Suprapubic skin (tissue), 4 donors: ENCODE measurements at places on chromosomes 2 and 18. TPM values are rescaled to one million over a fixed set of nuclear protein-coding genes. Genes with fewer than 3 reads are reported as not detected.
A peak's percentile ranks its signal among the peaks of the same experiment; 100 is the strongest.

Gene FHL2
- 51.0 TPM for total RNA-seq

Gene GPBAR1
- 2.0 TPM for total RNA-seq

Gene TMEM169
- total RNA-seq, result 0.30 TPM

Gene FASTKD2
- 31.1 TPM for total RNA-seq

Gene EIF2AK3
- total RNA-seq, result 23.4 TPM

Gene ITGA4
- total RNA-seq, result 0.72 TPM

Gene SYT4
- total RNA-seq, result not detected

Gene TWIST2
- total RNA-seq, result 14.7 TPM

Gene PRKAG3
- total RNA-seq, result 0.26 TPM

GRCh38 chr2:213246497-213247281 lies 37.6 kb upstream of the SPAG16 start:
- H3K36me3 ChIP-seq, result no peaks in the 10 kb centered on the region
- H3K27me3 ChIP-seq, result no peaks in the 10 kb centered on the region
- H3K4me3 ChIP-seq, result no peak overlapping the region
- no peak for DNase-seq
- no peak overlapping the region for H3K27ac ChIP-seq

DNA sequence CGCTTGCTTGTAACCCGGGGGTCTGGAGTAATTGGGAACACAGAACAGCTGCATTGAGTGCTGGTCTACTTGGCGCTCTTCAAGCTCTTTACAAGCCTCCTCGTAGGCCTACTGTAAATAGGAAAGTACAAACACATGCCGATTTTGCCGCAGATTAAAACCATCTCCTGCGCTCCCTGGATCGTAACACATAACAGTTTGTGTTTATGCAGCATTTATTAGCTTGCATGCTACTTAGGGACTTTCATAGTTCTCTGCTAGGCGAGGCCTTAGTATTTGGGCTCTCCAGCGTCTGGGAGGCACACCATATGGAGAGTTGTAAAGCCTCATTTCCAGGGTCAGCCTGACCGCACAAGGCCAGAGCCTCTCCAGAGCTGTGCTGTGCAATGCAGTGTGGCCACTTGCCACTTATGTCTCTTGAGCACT lies 84.0 kb upstream of the HAAO start:
- H3K36me3 ChIP-seq, result no peaks in the 10 kb centered on the region
- H3K27ac ChIP-seq, result peak overlapping the region; percentile 68
- no peaks in the 10 kb centered on the region for H3K27me3 ChIP-seq
- peaks cover 70% of the 10 kb centered on the region for H3K4me1 ChIP-seq
- H3K4me3 ChIP-seq, result no peak overlapping the region
- DNase-seq, result no peak

DNA sequence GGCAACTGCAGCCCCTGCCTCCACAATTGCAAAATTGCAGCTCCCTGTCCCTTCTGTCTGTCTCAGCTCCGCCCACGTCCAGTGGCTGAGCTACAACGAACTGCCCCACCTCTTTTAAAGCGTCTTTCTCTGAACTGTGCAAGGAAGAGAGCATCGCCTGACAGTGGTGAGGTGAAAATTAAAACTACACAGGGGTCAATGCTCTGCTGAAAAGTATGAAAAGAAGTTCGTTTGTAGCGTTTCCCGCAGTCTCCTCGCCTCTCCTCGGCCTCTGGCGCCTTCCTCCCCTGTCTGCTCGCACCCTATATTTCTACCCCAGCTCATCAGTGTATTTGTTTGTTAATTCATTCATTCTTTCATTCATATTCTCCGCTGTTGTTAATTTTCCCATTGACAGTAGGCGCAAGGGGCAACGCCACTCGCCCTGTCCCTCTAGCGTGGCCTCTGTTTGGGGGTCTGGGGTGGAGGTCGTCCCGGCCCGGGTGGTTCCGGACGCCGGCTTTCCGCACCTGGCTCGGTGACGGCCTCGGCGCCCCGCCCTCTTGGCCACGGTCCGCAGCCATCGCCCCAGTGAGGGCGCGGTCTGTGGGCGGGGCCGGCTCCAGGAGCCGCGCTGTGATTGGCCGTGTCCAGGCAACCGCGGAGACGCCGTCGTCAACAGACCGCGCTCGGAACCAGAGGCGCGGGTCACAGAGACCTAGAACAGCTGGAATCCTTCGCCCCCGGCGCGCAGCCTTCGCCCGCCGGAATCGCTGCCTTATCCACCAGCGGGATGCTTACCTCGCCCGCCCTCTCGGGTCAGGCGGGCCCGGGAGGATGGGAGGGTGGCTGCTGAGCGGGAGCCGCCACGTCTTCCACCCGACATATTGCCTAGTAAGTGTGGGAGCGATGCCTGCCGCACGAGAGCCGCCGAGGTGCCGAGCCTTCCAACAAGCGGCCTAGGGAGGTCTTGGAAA lies at the start of gene VWA3B:
VWA3B (plus strand) TSS at position 677 of the 956 bp plus-strand sequence. CDS start 5,926 bp downstream, outside the sequence.
- H3K4me1 ChIP-seq, result peaks cover 17% of the 10 kb centered on the region
- peak within 1 kb of the TSS; percentile 48 for H3K4me3 ChIP-seq
- H3K27ac ChIP-seq, result no peak within 1 kb of the TSS
- no peaks in the 10 kb centered on the region for H3K36me3 ChIP-seq
- peak; percentile 72 for DNase-seq
- H3K27me3 ChIP-seq, result peaks cover 29% of the 10 kb centered on the region

- DNase-seq, result no peak
- no peaks in the 10 kb centered on the region for H3K27me3 ChIP-seq
- H3K4me3 ChIP-seq, result no peak overlapping the region
- no peaks in the 10 kb centered on the region for H3K36me3 ChIP-seq
Measured at GRCh38 chr2:126381091-126381490, 274.9 kb upstream of the GYPC start.

- DNase-seq, result no peak
- no peaks in the 10 kb centered on the region for H3K27me3 ChIP-seq
- no peak overlapping the region for H3K4me3 ChIP-seq
- peaks cover 16% of the 10 kb centered on the region for H3K4me1 ChIP-seq
- no peaks in the 10 kb centered on the region for H3K36me3 ChIP-seq
Measured at GRCh38 chr18:6553234-6553900, 138.7 kb upstream of the L3MBTL4 start.

DNA sequence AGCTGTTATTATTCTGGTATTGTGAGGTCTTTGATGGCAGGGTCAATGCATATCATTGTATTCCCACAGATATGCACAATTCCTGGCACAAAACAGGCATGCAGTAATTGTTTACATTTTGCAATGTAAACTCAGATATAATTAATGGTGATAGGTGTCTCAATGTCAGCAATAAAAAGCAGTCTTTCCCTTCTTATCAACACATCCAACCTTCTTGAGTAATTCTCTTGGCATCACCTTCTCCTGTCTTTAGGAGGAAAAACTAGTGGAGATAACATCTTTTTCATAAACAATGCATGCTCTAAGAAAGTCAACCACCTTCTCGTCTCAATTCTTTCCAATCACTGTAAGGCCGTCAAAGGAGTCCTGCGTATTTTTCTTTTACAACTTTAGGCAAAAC lies 313.3 kb upstream of the GULP1 start:
- no peak overlapping the region for H3K4me3 ChIP-seq
- H3K4me1 ChIP-seq, result peaks cover 8% of the 10 kb centered on the region
- H3K27me3 ChIP-seq, result no peaks in the 10 kb centered on the region
- no peak overlapping the region for H3K27ac ChIP-seq
- H3K36me3 ChIP-seq, result no peaks in the 10 kb centered on the region

DNA sequence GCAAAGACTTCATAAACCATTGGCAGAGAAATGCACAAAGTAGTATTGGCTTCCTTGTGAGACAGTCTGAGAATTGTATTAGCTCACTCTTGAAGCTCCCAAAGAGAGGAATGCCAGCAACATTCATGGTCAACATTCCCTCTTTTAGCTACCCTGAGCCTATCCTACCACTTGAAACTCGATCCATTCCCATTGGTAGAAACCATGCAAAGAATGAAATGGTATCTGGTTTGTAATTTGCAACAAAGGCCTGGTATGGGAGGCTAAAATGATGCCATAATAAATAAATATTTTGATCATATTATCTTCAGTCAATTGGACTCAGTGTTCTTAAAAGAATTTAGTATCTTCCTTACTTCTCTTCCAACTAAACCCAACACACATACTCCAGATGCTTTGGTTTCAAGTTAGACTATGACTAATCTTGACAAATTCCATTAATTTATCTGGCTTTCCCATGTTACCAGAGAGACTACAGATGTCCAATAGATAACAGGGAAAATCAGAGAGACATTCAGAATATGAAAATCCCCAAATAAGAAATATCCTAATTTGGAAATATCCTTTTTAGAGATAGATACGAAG lies 102.9 kb downstream of the DHRS9 start:
- DNase-seq, result no peak
- peaks cover 3% of the 10 kb centered on the region for H3K27me3 ChIP-seq
- no peak overlapping the region for H3K4me3 ChIP-seq
- H3K27ac ChIP-seq, result no peak overlapping the region

GRCh38 chr2:96952016-96952750 lies 34.2 kb downstream of the FAM178B start:
- no peak for DNase-seq
- H3K4me3 ChIP-seq, result no peak overlapping the region
- peaks cover 49% of the 10 kb centered on the region for H3K4me1 ChIP-seq
- H3K36me3 ChIP-seq, result no peaks in the 10 kb centered on the region
- H3K27ac ChIP-seq, result no peak overlapping the region

- H3K4me1 ChIP-seq, result peaks cover 7% of the 10 kb centered on the region
- no peaks in the 10 kb centered on the region for H3K27me3 ChIP-seq
- H3K4me3 ChIP-seq, result no peak overlapping the region
- no peak overlapping the region for H3K27ac ChIP-seq
- H3K36me3 ChIP-seq, result peaks cover 12% of the 10 kb centered on the region
Measured at GRCh38 chr2:121721926-121722325, 14.7 kb downstream of the NIFK start.

DNA sequence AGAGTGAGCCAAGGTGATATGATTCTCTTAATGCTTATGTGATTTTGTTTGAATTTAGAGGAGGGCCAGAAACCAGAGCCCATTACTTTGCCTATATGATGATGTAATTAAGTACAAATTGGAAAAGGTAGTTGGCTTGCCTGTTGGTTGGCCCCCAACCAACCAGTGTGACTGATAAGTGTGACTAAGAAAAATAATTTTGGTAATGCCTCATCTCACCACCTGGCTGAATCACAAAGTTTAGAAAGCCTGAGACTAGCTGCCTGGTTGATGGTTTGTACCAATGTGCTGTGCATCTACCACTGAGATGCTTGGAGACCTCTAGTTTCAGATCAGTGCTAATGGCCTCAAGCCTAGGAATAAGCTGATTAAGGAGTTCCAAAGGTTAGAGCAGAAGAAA lies 338.7 kb downstream of the CDH2 start:
- no peaks in the 10 kb centered on the region for H3K27me3 ChIP-seq
- no peak for DNase-seq
- H3K27ac ChIP-seq, result no peak overlapping the region
- H3K4me3 ChIP-seq, result no peak overlapping the region
- no peaks in the 10 kb centered on the region for H3K4me1 ChIP-seq

GRCh38 chr18:3480827-3481573 lies 31.0 kb downstream of the TGIF1 start:
- H3K4me1 ChIP-seq, result no peaks in the 10 kb centered on the region
- no peak for DNase-seq
- no peak overlapping the region for H3K4me3 ChIP-seq
- H3K36me3 ChIP-seq, result no peaks in the 10 kb centered on the region
- H3K27me3 ChIP-seq, result no peaks in the 10 kb centered on the region

DNA sequence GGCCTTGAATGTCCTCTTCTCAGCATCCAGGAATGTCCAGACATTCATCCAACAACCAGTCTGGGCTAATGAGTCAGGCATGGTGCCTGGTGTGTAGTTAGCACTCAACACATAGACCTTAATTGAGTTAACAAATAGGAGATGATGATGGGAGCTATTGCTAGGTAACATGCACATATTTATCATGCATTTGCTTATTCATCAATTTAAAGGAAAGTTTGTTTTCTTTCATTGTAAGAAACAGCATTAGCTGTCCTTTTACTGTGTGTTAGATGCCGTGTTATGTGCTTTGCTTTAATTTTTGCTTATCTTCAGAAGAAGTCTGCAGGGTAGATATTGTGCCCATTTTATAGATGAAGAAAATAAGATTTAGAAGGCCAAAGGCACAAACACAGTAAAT lies 43.2 kb downstream of the TSN start:
- no peak for DNase-seq
- no peak overlapping the region for H3K4me3 ChIP-seq
- no peaks in the 10 kb centered on the region for H3K36me3 ChIP-seq
- no peaks in the 10 kb centered on the region for H3K4me1 ChIP-seq

DNA sequence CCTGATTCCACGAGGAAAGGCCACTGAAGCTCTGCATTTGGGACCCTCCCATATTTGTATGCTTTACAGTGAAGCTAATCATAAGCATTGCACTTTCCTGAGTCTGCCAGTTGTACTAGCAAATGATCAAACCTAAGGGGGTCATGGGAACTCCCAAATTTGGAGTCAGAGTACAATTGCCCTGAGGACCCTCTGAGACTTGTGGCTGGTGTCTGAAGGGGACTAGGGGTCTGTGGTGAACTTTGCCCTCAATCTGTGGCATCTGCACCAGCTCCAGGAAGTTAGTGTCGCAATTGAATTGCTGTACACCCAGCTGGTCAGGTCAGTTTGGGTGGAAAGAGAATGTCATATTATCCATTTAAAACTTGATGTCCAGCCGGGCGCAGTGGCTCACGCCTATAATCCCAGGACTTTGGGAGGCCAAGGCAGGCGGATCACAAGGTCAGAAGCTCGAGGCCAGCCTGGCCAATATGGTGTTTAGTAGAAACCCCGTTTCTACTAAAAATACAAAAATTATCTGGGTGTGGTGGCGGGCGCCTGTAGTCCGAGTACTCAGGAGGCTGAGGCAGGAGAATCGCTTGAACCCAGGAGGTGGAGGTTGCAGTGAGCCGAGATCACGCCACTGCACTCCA lies 18.1 kb downstream of the SOWAHC start:
- DNase-seq, result no peak
- H3K27ac ChIP-seq, result no peak overlapping the region
- H3K27me3 ChIP-seq, result no peaks in the 10 kb centered on the region

- peak overlapping the region; percentile 91 for H3K27ac ChIP-seq
- H3K27me3 ChIP-seq, result no peaks in the 10 kb centered on the region
- peaks cover 53% of the 10 kb centered on the region for H3K4me1 ChIP-seq
- no peaks in the 10 kb centered on the region for H3K36me3 ChIP-seq
- peak overlapping the region; percentile 35 for H3K4me3 ChIP-seq
Measured at GRCh38 chr2:42141687-42142546, 27.2 kb upstream of the EML4 start.

DNA sequence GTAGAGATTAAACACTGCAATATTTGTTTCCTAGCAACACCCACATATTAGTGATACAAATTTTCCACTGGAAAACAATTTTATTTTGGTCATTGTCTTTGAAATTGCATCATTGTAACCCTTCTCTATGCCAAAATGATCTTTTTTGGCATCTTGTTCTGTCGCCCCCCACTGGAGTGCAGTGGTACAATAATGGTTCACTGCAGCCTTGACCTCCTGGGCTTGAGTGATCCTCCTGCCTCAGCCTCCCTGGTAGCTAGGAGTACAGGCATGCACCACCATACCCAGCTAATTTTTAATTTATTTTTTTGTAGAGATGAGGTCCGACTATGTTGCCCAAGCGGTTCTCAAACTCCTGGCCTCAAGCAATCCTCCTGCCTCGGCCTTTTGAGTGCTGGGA lies 117.4 kb downstream of the PIK3C3 start:
- peaks cover 41% of the 10 kb centered on the region for H3K36me3 ChIP-seq
- no peak for DNase-seq
- no peak overlapping the region for H3K4me3 ChIP-seq

GRCh38 chr2:7752291-7752690 lies 835.1 kb downstream of the RNF144A start:
- no peaks in the 10 kb centered on the region for H3K4me1 ChIP-seq
- DNase-seq, result no peak
- no peaks in the 10 kb centered on the region for H3K27me3 ChIP-seq
- H3K36me3 ChIP-seq, result no peaks in the 10 kb centered on the region
- no peak overlapping the region for H3K4me3 ChIP-seq

- H3K4me1 ChIP-seq, result no peaks in the 10 kb centered on the region
- DNase-seq, result no peak
- no peak overlapping the region for H3K27ac ChIP-seq
- H3K4me3 ChIP-seq, result no peak overlapping the region
Measured at GRCh38 chr2:28036307-28036706, 145.8 kb downstream of the BABAM2 start.
